Germinal center (tissue), 1 donor: ENCODE measurements at places on chromosomes 3 and 15.

DNA sequence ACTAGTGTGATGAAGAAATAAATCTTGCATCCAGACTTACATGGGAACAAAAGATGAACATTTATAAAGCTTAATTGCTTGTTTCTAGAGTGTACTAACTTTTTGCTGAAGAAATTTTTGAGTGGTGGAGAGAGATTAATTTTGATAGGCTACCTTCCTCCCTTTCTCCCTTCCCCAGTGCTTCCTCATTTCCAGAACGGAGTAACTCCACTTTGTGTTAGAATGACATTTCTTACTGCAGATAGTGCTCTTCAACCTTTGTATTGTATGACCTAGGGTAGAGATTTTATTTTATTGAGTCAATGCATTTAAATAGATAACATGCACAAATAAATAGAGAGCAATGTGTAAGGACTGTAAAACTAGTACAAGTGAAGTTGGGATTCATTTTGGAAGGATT is 1.9 kb downstream of the ATP1B3 start:
- no peak for DNase-seq

DNA sequence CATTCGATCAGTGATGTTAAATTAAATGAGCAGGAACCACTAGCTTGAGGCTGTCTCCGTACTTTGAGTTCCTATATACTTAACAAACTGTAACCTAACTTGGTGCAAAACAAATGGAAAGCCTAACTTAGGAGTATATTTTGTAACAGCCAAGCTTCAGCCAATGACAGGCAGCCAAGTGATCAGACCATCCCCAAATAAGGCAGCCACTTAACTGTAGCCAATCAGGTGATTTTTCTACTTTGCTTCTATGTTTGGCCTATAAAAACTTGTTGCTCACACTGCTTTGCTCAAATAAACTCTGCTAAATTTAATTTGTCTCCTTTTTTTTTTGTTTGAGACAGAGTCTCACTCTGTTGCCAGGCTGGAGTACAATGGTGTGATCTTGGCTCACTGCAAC is 19.3 kb upstream of the ZNF770 start:
- no peak for DNase-seq

GRCh38 chr3:110165370-110165743 is 828.0 kb upstream of the DPPA4 start:
- DNase-seq: no peak

DNA sequence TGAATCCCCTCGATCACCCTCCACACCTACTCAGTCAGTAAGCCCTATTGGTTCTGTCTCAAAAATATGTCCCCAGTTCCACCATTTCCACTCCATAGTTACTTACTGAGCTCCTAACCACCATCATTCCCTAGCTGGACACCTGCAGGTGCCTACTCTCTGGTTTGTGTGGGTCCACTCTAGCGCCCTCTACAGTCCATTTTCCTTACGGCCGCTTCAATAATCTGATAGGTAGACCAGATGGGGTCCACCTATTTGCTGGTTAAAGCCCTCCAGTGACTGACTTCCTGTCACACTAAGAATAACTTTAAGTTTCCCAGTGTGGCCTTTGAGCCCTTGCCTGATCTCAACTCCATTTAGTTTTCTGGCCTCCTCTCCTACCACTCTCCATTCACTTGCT is 5.0 kb downstream of the GXYLT2 start:
- peak; percentile 16 for DNase-seq

DNA sequence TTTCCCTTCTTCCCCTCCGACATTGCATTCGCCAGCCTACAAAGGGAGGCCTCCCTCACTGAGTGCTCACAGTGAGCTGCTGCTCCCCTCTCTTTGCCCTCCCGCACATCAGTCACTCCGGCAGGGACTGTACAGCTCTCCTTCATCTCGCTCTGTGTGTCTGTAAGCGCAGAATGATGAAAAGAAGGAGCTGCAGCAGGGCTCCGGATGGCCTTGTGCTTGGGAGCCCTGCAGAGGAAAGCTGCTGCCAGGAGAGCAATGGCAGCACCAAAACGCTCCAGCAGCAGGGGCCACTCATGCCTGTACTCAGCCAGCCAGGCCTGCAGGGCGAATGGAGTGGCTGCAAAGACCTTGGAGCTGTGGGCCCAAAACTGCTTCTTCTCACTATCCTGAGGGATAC is 107.0 kb upstream of the NSMCE3 start:
- DNase-seq: no peak

DNA sequence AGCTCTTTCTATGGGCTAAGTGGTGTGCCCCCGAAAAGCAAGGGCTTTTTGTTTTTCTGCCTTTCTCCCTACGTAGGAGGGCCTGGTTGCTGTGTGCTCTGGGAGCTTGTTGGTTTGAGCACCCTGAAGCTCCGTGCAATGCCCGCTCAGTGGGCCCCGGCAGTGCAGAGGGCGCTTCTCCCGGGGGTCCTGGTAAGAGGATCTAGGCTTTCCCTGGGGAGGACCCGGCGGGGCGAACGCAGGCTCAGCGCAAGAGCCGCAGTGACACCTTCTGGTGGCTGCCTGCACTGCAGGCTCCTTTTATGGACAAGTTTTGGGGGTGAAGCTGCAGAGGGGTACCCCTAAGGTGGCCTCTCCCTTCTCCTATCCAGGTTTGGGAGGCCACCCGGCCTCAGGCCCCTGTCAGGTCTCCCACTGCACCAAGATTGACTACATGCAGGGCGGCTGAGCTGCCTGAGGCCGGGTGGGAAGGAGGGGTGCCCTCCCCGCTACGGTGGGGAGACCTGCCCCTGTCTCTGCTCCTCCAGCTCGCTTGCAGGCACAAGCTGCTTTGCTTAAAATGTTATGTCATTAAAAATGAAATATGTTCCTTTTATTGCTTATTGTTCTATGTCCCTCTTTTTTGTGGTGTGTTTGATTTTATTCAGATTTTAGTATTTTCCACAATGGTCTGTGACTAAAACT is 387.9 kb downstream of the GABRG3 start:
- DNase-seq: no peak

- no peak for DNase-seq
Measured at GRCh38 chr3:58576716-58577115, 475 bp downstream of the FAM107A start.

DNA sequence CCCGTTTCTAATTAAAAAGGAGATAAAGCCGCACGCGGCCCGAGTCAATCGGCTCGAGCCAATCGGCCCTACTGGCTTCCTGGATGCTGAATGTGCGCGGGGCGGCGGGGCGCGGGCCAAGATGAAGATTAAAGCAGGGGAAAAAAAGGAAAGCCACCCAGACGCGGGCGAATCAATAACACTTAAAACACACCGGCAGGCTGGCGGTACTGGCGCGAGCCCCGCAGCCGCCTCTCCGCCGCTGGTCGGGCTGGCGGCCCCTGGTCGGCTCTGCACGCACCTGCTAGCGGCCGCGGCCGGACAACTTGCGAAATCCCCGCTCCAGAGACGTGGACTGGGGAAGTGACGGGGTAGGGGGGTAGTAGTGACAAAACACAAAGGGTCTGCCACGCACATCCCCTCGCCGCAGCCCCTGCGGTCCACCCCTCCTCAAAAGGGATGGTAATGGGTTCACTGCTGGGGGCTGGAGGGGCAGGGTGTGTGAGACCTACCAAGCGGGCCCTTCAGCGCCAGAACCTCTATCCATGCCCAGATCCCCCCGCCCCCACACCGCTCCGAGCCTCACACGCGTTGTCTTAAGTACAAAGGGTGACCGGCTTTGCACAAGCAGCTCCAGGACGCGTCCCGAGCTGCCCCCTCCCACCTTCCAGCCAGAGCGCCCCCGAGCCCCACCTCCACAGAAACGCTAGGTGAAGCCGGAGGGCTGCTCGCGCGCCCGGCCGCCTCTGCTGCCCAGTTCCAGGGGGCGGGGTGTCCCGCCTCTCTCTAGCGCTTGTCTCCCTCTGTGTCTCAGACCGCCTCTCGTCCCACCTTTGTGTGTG is 1.4 kb downstream of the WNT7A start:
- no peak for DNase-seq

DNA sequence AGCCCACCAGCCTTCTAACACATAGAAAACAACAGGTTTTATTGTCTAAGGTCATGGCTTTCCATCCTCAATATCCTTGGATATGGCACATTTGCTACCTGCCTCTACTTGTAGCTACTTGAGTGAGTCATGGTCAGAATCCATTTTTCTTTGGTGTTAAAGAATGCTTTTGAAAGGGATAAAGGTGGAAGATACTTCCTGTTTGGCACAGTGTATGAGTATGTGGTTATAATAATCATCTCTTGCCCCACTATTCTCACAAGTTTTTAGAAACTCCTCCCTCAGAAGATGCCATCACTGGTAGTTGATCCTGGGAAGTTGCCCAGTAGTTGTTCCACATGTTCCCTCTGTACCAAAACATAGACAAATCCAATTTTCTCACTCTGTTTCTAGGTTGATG is 508.6 kb upstream of the IL12A start:
- no peak for DNase-seq
